ENCODE measurements at places on chromosomes 5 and 9. TPM values are rescaled to one million over a fixed set of nuclear protein-coding genes. Genes with fewer than 3 reads are reported as not detected.

DNA sequence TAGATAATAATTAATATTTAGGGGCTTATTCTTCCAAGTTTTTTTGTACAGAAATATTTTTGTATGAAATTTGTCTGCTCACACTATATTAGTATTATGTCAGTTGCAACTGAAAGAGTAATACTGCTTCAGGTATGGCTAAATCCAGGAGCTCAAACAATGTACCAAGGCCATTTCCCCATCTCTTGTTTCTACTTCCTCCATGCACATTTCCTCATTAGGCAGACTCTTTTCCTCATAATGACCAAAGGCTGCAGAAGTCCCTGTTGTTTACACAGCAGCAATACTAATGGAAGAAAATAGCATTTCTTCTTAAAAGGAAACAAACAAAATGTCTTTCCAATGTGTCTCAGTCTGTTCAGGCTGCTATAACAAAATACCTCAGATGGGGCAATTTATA lies 9.2 kb upstream of the OTULINL start:
- no peak for DNase-seq
- no peak overlapping the region for H3K4me3 ChIP-seq
- no peaks in the 10 kb centered on the region for H3K36me3 ChIP-seq
- H3K27ac ChIP-seq, result no peak overlapping the region

DNA sequence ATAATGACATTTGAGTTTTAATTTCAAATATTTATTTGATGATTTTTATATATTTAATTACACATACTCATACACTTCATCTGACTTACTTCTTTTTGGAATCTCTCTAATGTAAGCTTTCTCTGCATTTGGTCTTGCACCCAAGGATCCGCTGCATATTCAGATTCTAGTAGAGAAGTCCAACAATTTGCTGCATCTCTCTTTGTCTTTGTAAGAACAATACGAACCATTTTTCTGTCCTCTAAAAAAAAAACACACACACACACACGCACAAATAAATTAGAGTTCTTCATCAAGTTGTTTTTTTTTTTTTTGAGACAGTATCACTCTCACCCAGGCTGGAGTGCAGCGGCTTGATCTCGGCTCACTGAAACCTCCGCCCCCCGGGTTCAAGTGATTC lies 3.1 kb downstream of the NUDCD2 start:
- H3K27ac ChIP-seq, result no peak overlapping the region
- no peak for DNase-seq
- no peaks in the 10 kb centered on the region for H3K36me3 ChIP-seq
- H3K27me3 ChIP-seq, result no peaks in the 10 kb centered on the region

DNA sequence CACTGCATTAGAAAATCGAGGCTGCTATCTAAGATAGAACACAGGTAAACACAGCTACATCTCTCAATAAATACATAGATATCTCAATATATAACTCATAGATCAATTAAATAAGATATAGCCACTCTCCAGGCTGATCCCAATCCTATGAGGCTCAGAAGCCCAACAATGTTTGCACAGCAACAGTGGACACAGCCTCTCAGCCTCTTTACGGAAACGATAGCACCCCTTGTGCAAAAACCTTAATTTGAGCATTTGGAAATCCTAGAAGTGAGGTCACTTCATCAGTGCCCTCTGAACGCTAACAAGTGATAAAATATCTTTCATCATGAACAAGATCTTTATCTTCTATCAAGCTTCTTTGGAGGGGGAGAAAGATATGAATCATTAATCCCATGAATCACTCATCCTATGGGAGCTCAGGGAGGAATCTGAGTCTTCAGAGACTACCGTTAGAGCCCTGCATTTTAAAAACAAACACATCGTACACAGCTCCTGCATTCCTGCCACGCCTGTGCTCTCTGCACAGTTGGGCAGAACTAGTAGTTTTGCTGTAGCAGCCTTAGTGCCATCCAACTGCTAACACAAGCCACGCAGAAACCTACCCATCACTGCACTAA lies 71.4 kb downstream of the MED27 start:
- peak; percentile 52 for DNase-seq
- H3K27me3 ChIP-seq, result no peaks in the 10 kb centered on the region
- peak overlapping the region; percentile 7 for H3K27ac ChIP-seq

GRCh38 chr5:172558076-172558976 lies 82.7 kb upstream of the NEURL1B start:
- H3K4me1 ChIP-seq, result peaks cover 14% of the 10 kb centered on the region
- peak overlapping the region; percentile 25 for H3K4me3 ChIP-seq
- peak overlapping the region; percentile 23 for H3K27ac ChIP-seq
- peaks cover 12% of the 10 kb centered on the region for H3K27me3 ChIP-seq
- no peak for DNase-seq

GRCh38 chr5:4514067-4514648 lies 626.0 kb upstream of the ADAMTS16 start:
- H3K4me1 ChIP-seq, result no peaks in the 10 kb centered on the region
- no peaks in the 10 kb centered on the region for H3K36me3 ChIP-seq
- DNase-seq, result no peak
- no peak overlapping the region for H3K27ac ChIP-seq
- H3K4me3 ChIP-seq, result no peak overlapping the region
- no peaks in the 10 kb centered on the region for H3K27me3 ChIP-seq

DNA sequence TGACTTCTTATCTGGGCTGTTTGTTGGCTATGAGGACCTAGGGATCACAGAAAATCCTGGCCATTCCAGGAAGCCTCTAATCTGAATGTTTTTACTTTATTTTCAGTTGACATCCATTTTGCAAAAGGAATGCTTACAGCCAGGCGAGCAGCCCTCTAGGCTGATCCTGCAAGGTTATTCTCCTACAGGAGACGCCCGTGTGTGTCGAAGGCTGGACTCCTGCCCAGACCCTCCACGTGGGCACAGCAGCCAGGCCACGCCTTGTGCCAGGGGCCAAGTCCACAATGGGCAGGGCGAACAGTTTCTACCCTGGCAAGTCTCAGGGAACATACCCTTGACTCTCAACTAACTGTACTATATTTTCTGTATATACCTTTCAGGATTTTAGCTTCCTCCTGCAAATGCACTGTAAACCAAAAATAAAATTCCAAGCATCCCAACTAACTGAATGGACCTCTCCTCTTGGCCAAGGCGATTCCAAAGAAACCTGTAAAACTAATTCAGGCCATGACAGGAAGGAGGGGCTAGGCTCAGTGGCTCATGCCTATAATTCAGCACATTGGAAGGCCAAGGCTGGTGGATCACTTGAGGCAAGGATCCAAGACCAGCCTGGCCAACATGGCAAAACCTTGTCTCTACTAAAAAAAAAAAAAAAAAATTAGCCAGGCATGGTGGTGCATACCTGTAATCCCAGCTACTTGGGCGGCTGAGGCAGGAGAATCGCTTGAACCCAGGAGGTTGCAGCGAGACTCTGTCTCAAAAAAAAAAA lies 5.7 kb downstream of the CMBL start:
- no peaks in the 10 kb centered on the region for H3K4me1 ChIP-seq
- no peak overlapping the region for H3K27ac ChIP-seq
- no peaks in the 10 kb centered on the region for H3K36me3 ChIP-seq
- no peak overlapping the region for H3K4me3 ChIP-seq

DNA sequence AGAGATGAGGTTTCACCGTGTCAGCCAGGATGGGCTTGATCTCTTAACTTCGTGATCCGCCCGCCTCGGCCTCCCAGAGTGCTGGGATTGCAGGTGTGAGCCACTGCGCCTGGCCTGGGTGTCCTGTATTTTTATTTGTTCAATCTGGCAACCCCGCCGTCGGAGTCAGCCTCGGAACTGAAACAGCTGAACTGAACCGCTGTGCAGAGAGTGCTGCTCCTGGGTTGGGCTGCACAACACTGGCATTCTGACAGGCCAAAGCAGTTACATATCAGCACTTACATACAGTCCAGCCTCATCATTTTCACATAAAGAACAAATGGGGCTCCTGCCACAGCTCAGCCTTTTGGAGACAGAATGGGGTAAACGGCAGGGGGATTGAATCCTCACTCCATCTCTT lies 185.6 kb downstream of the C9orf50 start:
- no peak for DNase-seq
- peaks cover 15% of the 10 kb centered on the region for H3K4me1 ChIP-seq
- no peaks in the 10 kb centered on the region for H3K36me3 ChIP-seq
- no peak overlapping the region for H3K4me3 ChIP-seq

DNA sequence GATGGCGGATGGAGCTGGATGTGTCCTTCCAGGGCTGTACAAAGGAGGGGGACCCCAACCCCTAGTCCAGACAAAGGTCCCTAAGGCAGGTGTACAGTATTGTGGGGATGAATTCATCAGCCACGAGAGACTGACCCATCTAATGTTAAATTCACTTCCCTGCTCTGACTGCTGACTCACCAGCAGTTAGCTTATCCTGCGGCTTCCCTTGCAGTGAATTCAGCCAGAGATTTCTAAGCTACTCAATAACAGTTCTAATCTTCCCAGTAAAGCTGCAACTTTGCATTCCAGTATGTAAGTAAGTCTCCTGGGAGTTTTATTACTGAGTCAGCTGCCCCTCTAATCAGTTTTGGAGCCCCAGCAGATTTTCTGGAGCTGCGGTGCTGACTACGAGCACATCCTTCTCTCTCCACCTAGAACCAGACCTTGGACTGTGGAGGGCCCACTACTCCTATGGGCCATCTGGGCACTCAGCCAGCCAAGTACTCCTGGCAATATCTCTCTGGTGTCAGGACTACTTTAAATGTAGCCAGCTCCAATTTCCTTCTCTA lies 16.1 kb downstream of the B4GALT1 start:
- H3K27ac ChIP-seq, result peak overlapping the region; percentile 65
- no peaks in the 10 kb centered on the region for H3K36me3 ChIP-seq
- H3K4me3 ChIP-seq, result no peak overlapping the region
- DNase-seq, result peak; percentile 98

DNA sequence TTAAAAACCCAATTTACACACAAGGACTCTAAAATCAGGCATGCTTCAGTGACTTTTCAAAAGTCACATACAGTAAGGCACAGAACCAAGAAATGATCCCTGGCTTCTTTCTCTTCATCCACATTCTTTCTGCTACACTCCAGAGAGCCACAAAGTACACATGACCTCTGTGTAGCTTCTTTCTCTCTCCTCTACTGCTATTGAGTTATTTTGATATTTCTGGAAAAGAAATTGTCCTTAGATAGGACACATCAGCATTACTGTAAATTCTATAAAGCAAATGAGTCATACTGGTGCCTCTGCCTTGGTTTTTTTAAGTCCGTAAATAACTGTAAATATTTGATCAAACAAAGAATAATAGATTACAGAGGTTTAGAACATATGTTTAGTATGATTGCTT lies 96.3 kb downstream of the KIAA0825 start:
- no peaks in the 10 kb centered on the region for H3K27me3 ChIP-seq
- no peak overlapping the region for H3K4me3 ChIP-seq
- no peaks in the 10 kb centered on the region for H3K36me3 ChIP-seq
- H3K27ac ChIP-seq, result no peak overlapping the region
- DNase-seq, result no peak

DNA sequence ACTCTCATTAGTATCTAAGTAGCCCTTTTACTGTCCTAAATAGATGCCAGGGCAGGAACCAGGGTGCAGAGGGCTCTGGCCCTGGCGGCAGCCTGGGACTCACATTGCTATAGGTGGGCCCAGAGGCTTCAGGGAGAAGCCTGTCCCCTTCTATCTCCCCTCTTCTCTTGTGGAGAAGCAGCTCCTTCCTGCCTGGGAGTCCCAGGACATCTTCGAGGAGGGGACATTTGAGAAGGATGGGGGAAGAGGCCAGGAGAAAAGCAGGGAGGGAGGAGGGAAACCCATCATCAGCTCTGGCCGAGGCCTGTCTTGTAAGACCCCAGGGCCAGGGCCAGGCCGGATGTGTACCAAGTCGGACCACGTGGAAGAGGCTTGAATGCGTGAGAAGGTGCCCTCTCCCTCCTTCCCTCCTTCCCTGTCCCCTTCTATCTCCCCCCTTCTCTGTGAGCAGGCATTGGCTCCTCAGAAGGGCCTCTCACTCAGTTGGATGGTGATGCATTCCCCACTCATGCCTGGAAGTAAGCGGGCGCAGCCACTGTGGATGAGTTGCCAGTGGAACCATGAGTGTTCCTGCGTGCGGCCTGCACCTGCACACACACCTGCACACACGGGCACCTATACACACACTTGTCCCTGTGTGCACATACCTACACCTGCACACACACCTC lies 20.7 kb upstream of the LPCAT1 start:
- peaks cover 13% of the 10 kb centered on the region for H3K27me3 ChIP-seq
- no peak overlapping the region for H3K4me3 ChIP-seq
- no peaks in the 10 kb centered on the region for H3K36me3 ChIP-seq
- no peaks in the 10 kb centered on the region for H3K4me1 ChIP-seq
- no peak for DNase-seq

DNA sequence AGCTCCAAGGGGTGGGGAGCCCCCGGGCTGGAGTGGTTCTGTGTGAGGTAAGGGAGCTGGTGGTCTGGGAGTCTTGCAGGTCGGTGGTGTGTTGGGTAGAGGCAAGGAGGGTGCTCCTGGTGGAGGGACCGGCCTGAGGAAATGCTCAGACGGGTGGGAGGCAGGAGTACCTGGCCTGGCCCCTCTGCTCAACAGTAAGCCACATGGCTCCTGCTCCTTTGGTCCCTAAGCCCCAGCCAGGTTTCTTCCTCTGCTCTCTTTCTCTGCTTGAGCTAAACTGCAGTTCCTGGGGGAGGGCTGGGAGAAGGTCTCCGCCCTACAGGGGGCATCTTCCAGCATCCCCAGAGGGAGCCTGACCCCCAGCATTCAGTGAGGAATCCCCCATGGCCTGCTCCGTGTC lies 17.2 kb downstream of the TSPAN17 start:
- no peaks in the 10 kb centered on the region for H3K36me3 ChIP-seq
- peaks cover 37% of the 10 kb centered on the region for H3K27me3 ChIP-seq
- DNase-seq, result no peak

DNA sequence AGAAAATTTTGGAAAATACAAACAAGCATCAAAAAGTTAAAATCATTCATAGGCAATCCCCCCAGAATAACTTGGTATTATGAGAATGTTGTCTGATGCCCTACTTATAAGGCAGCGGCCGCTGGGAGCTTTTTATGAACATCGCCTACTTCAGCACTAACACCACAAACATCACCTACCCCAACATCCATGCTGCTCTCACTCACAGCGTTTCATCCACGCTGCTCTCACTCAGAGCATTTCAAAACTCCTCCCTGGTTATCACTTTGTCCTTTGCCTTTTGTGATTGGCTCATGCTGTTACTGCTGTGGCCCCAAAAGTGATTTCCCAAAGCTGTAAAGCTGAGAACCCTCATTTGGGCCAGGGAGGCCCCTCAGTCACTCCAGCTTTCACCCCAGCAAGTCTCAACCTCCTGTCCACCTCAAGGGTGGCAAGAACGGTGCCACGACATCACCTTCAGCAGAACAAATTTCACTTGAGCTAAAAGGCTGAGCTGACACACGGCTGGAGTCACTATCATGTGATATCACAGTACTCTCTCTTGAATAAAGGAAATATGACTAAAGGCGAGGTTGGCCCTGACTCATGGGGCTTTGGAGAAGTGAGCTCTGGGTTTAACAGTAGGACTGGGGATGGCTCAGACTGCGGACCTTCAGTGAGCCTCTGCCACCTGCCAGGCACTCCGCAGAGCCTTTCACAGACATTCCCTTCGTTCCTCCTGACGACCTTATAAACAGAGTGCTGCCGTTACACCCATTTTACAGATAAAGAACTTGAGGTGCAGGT lies 25.2 kb downstream of the SHC3 start:
- peak overlapping the region; percentile 6 for H3K4me3 ChIP-seq
- H3K4me1 ChIP-seq, result peaks cover 35% of the 10 kb centered on the region

- H3K4me1 ChIP-seq, result peaks cover 6% of the 10 kb centered on the region
- no peak overlapping the region for H3K4me3 ChIP-seq
- no peaks in the 10 kb centered on the region for H3K27me3 ChIP-seq
- DNase-seq, result peak; percentile 22
- H3K36me3 ChIP-seq, result no peaks in the 10 kb centered on the region
Observed at GRCh38 chr5:21810737-21811316, 1042.3 kb downstream of the CDH12 start.

The CAMLG gene
- 25.7 TPM for total RNA-seq

The CCDC183 gene
- total RNA-seq, result 0.84 TPM

The SLC34A1 gene
- not detected for total RNA-seq

The ALDH1A1 gene
- 2.1 TPM for total RNA-seq

The CCDC127 gene
- 8.8 TPM for total RNA-seq

Data from astrocyte (in vitro differentiated cells and primary cell).